ENCODE measurements at places on chromosomes 7 and 10. TPM values are rescaled to one million over a fixed set of nuclear protein-coding genes. Genes with fewer than 3 reads are reported as not detected.
A peak's percentile ranks its signal among the peaks of the same experiment; 100 is the strongest.

The UNCX gene
- total RNA-seq, result not detected

The SPDYE11 gene
- total RNA-seq, result not detected

The MUC12 gene
- 0.66 TPM for total RNA-seq

The PALD1 gene
- 2.7 TPM for total RNA-seq

- no peak overlapping the region for H3K4me3 ChIP-seq
- DNase-seq, result no peak
- no peaks in the 10 kb centered on the region for H3K4me1 ChIP-seq
- H3K27me3 ChIP-seq, result no peaks in the 10 kb centered on the region
- no peaks in the 10 kb centered on the region for H3K36me3 ChIP-seq
- H3K27ac ChIP-seq, result no peak overlapping the region
These were observed 209.1 kb downstream of the HGF start for GRCh38 chr7:81560708-81561107.

DNA sequence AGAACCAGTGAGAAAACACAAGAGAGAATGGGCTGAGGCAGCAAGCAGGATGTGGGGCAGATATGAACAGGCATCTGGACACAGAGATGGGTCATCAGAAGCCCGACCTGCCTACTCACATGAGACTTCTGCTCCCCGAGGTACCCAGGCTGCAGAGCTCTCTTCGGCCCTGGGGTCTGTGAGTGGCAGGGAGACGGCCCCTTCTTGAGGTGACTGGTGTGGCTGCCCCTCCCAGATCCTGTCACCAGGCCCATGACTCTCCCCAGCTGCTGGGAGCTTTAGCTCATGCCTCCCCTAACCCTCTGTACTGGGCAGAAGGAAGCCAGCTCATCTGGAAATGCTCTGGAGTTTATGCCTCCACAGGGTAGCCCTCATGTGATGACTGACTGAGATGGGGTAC lies 157.6 kb upstream of the PCBD1 start:
- H3K36me3 ChIP-seq, result no peaks in the 10 kb centered on the region
- no peak overlapping the region for H3K4me3 ChIP-seq
- no peak overlapping the region for H3K27ac ChIP-seq
- no peak for DNase-seq
- no peaks in the 10 kb centered on the region for H3K4me1 ChIP-seq

DNA sequence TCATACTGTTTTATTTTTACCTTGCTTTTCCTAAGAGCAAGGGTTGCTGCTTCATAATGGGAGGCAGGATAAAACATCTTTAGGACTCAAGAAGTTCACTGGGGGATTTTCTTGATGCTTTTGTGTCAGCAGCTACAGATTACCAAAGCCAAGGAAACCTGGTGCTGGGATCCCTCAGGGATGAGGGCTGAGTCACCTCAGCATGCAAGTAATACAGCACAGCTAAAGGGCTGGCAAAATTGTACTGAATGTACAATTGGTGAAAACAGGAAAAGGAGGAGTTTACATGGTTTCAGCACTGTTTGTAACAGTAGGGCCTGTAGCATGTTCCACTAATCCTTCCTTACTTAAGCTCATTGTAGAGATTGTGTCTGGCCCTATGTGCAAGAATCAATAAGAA lies 1056.8 kb downstream of the SORCS1 start:
- no peak for DNase-seq
- H3K27ac ChIP-seq, result no peak overlapping the region
- H3K4me3 ChIP-seq, result no peak overlapping the region
- H3K36me3 ChIP-seq, result no peaks in the 10 kb centered on the region
- no peaks in the 10 kb centered on the region for H3K27me3 ChIP-seq

GRCh38 chr7:150626696-150627095 lies 5.5 kb downstream of the GIMAP6 start:
- DNase-seq, result no peak
- peaks cover 55% of the 10 kb centered on the region for H3K4me1 ChIP-seq
- peak overlapping the region; percentile 54 for H3K27ac ChIP-seq
- H3K36me3 ChIP-seq, result peaks cover 79% of the 10 kb centered on the region
- H3K27me3 ChIP-seq, result no peaks in the 10 kb centered on the region
- H3K4me3 ChIP-seq, result peak overlapping the region; percentile 23

DNA sequence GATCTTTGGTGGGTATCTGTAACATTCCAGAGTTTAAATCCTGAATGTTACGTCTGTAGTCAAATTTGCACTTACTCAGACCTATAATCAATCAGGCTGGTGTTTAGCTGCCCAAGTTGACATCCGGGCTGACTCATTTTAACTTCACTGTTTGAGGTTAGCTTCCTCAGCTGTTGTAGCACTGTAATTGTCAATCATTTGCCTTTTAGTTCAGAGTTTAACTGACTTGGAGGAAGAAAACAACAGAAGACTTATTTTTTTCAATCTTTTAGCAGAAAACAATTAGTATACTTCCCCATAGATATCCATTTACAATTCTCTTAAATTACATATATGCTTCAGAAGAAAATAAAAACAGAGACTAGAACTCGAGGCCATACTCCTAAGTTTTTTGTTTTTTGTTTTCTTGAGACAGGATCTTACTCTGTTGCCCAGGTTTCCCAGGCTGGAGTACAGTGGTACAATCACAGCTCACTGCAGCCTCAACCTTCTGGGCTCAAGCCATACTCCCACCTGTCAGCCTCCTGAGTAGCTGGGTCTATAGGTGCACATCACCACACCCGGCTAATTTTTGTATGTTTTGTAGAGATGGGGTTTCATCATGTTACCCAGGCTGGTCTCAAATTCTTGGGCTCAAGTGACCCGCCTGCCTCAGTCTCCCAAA lies 38.5 kb upstream of the LRRC17 start:
- H3K27me3 ChIP-seq, result no peaks in the 10 kb centered on the region
- DNase-seq, result no peak
- H3K4me3 ChIP-seq, result no peak overlapping the region
- peaks cover 2% of the 10 kb centered on the region for H3K36me3 ChIP-seq
- H3K27ac ChIP-seq, result no peak overlapping the region
- H3K4me1 ChIP-seq, result peaks cover 13% of the 10 kb centered on the region

DNA sequence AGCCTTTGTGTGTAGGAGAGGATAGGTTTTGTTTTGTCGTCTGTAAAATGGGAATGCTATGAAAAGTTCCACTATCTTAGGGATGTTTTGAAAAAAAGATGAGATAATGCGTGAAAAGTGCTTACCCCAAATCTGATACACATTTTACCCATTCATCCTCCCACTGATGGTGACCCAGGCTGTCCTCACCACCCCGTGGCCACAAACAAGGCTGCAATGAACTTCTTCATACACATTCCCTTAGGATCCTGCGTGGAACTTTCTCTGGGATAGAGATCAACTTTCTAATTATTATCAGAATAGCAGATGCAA lies 399 bp upstream of the OGDHL start:
- H3K4me3 ChIP-seq, result peak overlapping the region; percentile 51
- H3K27me3 ChIP-seq, result peaks cover 62% of the 10 kb centered on the region
- no peaks in the 10 kb centered on the region for H3K36me3 ChIP-seq
- no peaks in the 10 kb centered on the region for H3K4me1 ChIP-seq
- no peak overlapping the region for H3K27ac ChIP-seq

DNA sequence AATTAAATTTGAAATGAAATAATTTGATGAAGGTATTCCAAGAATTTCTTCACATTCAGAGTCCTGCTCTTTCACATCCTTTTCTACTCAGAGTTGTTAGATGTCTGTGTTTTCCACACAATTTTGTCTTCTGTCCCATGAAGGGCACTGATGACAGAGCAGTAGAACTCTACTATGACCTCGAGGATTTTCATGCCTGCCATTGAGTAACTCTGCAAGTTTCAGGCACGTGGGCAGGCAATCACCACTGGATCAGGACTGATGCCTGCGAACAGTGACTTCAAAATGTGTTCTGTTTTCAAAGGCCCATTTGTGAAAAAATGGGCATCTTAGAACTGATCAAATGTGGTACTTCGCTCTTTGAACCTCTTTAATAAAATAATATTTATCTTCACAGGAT lies 91.1 kb downstream of the CDK6 start:
- H3K27me3 ChIP-seq, result no peaks in the 10 kb centered on the region
- no peak overlapping the region for H3K27ac ChIP-seq
- no peak overlapping the region for H3K4me3 ChIP-seq
- H3K4me1 ChIP-seq, result peaks cover 20% of the 10 kb centered on the region
